ENCODE measurements at places on chromosomes 5 and 9. TPM values are rescaled to one million over a fixed set of nuclear protein-coding genes. Genes with fewer than 3 reads are reported as not detected.

- peak; percentile 51 for DNase-seq
- H3K36me3 ChIP-seq: 0 out of 2 replicates have a peak, but pooled peaks cover 3% of the 10 kb centered on the region
- H3K4me1 ChIP-seq: no peaks in the 10 kb centered on the region
- H3K4me3 ChIP-seq: peak overlapping the region; percentile 94
- H3K27me3 ChIP-seq: peaks cover 26% of the 10 kb centered on the region
- peak overlapping the region; percentile 90 for H3K27ac ChIP-seq
Measured at GRCh38 chr5:138463419-138464007, 1.8 kb upstream of the EGR1 start.

CD180 gene
- total RNA-seq: not detected

GRCh38 chr5:44189255-44189654 is 200.0 kb downstream of the FGF10 start:
- no peaks in the 10 kb centered on the region for H3K27me3 ChIP-seq
- no peak overlapping the region for H3K27ac ChIP-seq
- no peak overlapping the region for H3K4me3 ChIP-seq
- DNase-seq: no peak
- H3K4me1 ChIP-seq: no peaks in the 10 kb centered on the region

SV2C gene
- total RNA-seq: 0.12 TPM

- H3K4me1 ChIP-seq: no peaks in the 10 kb centered on the region
- no peaks in the 10 kb centered on the region for H3K27me3 ChIP-seq
- H3K36me3 ChIP-seq: no peaks in the 10 kb centered on the region
- H3K27ac ChIP-seq: no peak overlapping the region
- DNase-seq: no peak
- H3K4me3 ChIP-seq: no peak overlapping the region
Measured at GRCh38 chr9:14508884-14509283, 184.3 kb downstream of the ZDHHC21 start.

DNA sequence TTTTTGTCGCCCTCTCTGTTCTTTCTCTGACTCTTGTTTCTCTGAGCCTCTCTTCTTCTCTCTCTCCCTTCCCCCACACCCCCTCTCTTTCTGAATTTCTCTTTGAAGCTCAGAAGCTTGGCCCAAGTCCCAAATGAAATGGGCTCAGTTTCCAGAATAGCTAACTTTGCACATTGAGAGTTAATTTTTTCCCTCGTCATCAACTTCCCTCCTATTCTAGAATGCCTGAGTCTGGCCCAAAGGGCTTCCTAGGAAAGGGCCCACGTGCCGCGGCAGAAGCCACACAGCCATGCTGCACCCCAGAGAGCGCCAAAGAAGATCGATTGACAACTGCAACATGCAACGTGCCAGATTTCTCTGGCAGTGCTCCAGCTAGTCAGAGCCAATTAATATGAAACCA is 588.8 kb upstream of the KLF4 start:
- H3K27me3 ChIP-seq: no peaks in the 10 kb centered on the region
- no peaks in the 10 kb centered on the region for H3K36me3 ChIP-seq
- H3K4me3 ChIP-seq: no peak overlapping the region
- DNase-seq: no peak

GRCh38 chr5:14242871-14243383 is 99.8 kb downstream of the TRIO start:
- H3K27me3 ChIP-seq: no peaks in the 10 kb centered on the region
- no peak for DNase-seq
- H3K4me1 ChIP-seq: peaks cover 68% of the 10 kb centered on the region
- H3K27ac ChIP-seq: no peak overlapping the region
- no peak overlapping the region for H3K4me3 ChIP-seq

DNA sequence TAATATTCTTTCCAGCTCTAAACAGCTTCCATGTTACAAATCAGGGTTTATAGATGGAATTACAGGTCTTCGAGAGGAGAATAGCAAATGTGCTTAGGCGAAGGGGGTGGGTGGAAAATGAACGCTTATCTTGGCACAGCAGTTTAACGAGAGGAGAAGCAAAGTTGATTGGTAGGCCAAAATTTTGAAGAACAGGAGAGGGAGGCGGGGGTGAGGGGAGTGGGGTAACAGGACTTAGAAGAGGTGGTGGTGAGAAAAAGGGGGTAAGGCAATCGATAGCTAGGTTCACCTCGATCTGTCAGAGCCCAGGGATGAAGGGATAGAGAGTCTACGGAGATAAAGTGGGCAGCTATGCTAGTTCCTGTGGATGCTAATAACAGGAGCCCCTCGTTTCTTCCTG is 764 bp downstream of the ANKRA2 start:
- H3K4me1 ChIP-seq: peaks cover 12% of the 10 kb centered on the region
- H3K4me3 ChIP-seq: peak overlapping the region; percentile 90
- no peak for DNase-seq
- peaks cover 7% of the 10 kb centered on the region for H3K36me3 ChIP-seq
- H3K27me3 ChIP-seq: no peaks in the 10 kb centered on the region

KDM3B gene
- 86.6 TPM for total RNA-seq

PCDHGB3 gene
- total RNA-seq: 4.8 TPM

DNA sequence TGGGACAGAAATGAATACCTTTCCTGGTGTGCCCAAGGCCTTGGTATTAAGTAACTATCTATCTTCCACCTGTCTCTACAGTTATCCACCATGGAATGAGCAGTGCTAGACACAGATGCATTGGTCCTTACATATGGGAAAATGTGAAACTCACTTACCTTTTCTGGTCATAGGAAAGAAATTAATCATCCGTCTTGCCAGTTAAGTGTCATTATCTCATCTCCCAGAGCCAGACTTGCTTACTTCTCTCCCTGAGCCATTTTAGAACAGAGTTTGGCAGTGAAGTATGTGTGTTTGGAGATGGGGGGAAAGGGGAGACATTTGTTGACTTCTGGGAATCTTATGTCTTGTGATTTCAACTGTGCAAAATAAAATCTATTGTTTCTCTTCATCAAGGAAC is 1211.0 kb upstream of the CDH6 start:
- no peaks in the 10 kb centered on the region for H3K27me3 ChIP-seq
- DNase-seq: no peak
- H3K4me1 ChIP-seq: peaks cover 11% of the 10 kb centered on the region
- no peak overlapping the region for H3K4me3 ChIP-seq

MAP1B gene
- 263 TPM for total RNA-seq

DNA sequence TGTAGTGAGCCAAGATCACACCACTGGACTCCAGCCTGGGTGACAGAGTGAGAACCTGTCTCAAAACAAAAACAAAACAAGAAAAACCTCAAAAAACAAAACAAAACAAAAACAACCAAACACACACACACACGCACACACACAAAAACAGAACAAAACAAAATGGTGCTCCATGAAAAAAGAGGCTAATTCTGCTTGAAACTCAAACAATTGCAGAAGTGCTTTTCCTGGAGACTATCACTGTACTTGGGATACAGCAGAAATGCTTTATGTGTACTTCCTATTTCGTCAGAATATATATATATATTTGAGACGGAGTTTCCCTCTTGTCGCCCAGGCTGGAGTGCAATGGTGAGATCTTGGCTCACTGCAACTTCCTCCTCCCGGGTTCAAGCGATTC is 49.9 kb upstream of the HSPA9 start:
- H3K4me3 ChIP-seq: no peak overlapping the region
- H3K4me1 ChIP-seq: peaks cover 5% of the 10 kb centered on the region
- H3K27ac ChIP-seq: no peak overlapping the region

PDZD2 gene
- total RNA-seq: 19.8 TPM

PALM2AKAP2 gene
- total RNA-seq: 8.3 TPM

DNA sequence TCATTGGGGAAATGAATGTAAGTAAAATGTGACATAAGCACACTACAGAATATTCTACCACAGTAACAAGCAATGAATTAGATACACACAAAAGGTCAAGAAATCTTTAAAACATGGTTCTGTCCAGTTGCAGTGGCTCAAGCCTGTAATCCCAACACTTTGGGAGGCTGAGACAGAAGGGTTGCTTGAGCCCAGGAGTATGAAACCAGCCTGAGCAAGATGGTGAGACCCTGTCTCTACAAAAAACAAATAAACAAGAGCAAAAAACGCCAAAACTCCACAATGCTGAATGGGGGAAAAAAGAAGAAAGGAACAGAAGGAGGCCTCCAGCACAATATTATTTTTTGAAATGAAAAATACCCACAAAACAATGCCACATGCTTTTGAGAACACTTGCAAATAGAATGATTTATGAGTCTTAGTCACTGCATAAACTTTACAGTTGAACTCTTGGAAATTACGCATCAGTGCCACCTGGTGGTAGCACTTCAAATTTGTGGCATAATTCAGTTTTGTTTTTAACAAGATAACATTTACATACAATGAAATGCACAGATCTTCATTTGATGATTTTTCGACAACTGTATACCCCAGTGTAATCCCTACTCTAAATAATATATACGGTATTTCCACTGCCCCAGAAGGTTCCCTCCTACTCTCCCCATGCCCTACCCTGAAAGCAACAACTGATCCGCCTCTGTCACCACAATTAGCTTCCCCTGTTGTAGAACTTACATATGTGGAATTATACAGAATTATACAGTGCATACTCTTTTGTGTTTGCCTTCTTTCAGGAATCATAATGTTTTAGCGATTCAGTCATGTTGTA is 14.4 kb upstream of the SPINK4 start:
- H3K36me3 ChIP-seq: no peaks in the 10 kb centered on the region
- H3K27ac ChIP-seq: no peak overlapping the region
- no peak overlapping the region for H3K4me3 ChIP-seq
- DNase-seq: peak; percentile 70
- no peaks in the 10 kb centered on the region for H3K4me1 ChIP-seq
- no peaks in the 10 kb centered on the region for H3K27me3 ChIP-seq

- no peaks in the 10 kb centered on the region for H3K27me3 ChIP-seq
- no peak overlapping the region for H3K4me3 ChIP-seq
- H3K36me3 ChIP-seq: no peaks in the 10 kb centered on the region
- no peak for DNase-seq
- H3K4me1 ChIP-seq: no peaks in the 10 kb centered on the region
- no peak overlapping the region for H3K27ac ChIP-seq
Measured at GRCh38 chr9:72289401-72289800, 75.6 kb downstream of the ZFAND5 start.

DNA sequence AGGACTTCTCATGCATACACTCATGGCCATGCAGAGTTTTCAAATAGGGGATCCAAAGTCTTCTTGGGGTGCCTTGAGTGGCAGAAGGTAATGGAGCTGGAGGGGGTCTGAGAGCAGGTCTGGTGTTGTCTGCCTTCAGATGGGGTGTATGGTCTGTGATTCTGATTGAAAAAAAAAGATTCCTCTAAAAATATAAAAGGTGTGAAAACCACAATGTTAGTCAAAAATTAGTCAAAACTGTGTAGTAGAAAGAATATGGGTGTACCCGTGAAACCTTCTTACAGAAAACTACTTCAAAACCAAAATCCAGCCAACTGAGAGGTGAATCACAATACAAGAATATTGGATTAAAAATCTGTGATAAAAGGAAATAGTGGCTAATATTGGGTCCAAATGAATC is 20.1 kb downstream of the DOCK2 start:
- no peak overlapping the region for H3K27ac ChIP-seq
- H3K36me3 ChIP-seq: no peaks in the 10 kb centered on the region
- H3K4me3 ChIP-seq: no peak overlapping the region
- no peak for DNase-seq

DNA sequence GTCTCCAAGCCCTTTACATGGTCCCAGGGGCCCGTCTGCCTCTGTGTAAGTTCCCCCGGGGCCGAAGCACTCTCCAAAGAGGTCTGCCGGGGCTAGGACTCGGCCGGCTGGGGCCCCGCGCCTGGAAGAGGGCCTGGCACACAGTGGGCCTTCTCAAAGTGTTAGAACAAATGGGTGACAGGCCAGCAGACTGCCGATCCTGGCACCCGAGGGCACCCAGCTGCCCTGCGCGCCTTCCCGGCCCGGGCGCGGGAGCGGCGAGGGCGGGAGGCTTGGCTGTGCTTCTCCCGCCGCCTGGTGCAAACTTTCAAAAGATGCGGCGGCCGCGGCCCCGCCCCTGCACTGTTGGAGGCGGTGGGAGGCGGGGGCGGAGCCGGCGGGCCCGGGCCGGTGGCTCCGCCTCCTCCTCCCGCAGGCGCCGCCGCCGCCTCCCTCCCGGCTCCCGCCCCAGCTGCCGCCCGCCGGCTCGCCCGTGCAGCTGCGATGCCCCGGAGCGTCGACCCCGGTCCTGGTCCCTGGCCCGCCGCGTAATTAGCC is at the start of gene NEURL1B:
Gene NEURL1B (plus strand): TSS at position 442 of the 537 bp plus-strand sequence. CDS start 144 bp downstream, outside the sequence.
- peaks cover 28% of the 10 kb centered on the region for H3K27me3 ChIP-seq
- peaks cover 44% of the 10 kb centered on the region for H3K4me1 ChIP-seq
- peak within 1 kb of the TSS; percentile 86 for H3K4me3 ChIP-seq

GRCh38 chr9:20570087-20570486 is 52.2 kb downstream of the MLLT3 start:
- H3K4me3 ChIP-seq: no peak overlapping the region
- no peak overlapping the region for H3K27ac ChIP-seq
- H3K36me3 ChIP-seq: no peaks in the 10 kb centered on the region
- H3K4me1 ChIP-seq: no peaks in the 10 kb centered on the region
- no peaks in the 10 kb centered on the region for H3K27me3 ChIP-seq

SAXO1 gene
- not detected for total RNA-seq

DNA sequence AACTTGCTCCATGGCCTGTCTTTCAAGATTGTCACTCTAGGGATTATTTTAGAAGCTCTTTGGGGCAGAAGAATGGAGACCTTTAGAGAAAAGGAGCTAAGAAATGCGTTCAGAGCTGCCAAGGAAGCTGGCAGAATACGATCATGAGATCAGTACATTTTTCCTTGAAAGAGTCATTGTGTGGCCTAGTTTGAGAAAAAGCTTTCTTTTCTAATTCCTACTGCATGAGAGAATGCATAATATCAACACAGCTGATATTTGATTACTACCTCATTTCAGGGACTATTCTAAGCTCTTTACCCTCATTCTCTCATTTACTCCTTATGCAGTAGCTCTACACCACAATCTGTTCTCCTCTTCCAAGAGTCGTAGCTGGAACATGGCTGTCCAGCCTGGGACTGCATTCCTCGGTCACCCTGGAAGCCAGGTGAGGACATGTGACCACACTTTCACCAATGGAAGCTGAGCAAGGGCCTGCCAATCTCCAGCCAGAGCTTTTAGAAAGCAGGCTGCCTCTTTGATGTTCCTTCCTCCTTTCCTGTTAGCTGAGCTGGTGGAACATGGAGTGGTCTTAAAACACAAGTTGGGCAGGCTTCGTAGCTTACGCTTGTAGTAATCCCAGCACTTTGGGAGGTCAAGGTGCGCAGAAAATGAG is 99.3 kb upstream of the LHFPL2 start:
- H3K4me1 ChIP-seq: peaks cover 17% of the 10 kb centered on the region
- DNase-seq: peak; percentile 32
- H3K27me3 ChIP-seq: no peaks in the 10 kb centered on the region
- no peaks in the 10 kb centered on the region for H3K36me3 ChIP-seq

DNA sequence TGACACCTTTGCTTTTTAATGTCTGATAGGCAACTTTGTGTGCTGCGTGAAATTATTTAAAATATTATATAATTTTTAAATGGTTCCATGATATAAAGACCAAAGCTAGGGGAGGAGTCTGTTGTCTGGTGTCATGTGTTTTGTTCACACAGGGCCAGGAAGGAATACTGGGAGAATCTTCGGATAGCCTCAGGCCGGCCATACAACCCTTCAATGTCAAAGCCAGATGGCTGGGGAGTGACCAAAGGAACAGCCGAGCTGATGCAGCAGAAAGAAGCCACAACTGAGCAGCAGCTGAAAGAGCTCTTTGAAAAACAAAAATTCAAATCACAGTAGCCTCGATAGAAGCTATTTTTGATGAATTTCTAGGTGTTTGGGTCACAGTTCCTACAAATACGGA is 19.2 kb downstream of the BHMT start:
- no peak overlapping the region for H3K27ac ChIP-seq
- no peak overlapping the region for H3K4me3 ChIP-seq
- H3K4me1 ChIP-seq: peaks cover 20% of the 10 kb centered on the region
- no peaks in the 10 kb centered on the region for H3K27me3 ChIP-seq
- DNase-seq: peak; percentile 18

CA9 gene
- total RNA-seq: not detected

- peak; percentile 18 for DNase-seq
- H3K4me3 ChIP-seq: no peak overlapping the region
- H3K27me3 ChIP-seq: no peaks in the 10 kb centered on the region
- H3K27ac ChIP-seq: no peak overlapping the region
- H3K36me3 ChIP-seq: no peaks in the 10 kb centered on the region
Measured at GRCh38 chr5:106127341-106127781, 1543.4 kb downstream of the EFNA5 start.

LNPEP gene
- 8.3 TPM for total RNA-seq

C1QTNF2 gene
- total RNA-seq: 0.27 TPM

Measured in GM23338 (cell line).